ENCODE measurements at places on chromosomes 1 and 21.
A peak's percentile ranks its signal among the peaks of the same experiment; 100 is the strongest.

DNA sequence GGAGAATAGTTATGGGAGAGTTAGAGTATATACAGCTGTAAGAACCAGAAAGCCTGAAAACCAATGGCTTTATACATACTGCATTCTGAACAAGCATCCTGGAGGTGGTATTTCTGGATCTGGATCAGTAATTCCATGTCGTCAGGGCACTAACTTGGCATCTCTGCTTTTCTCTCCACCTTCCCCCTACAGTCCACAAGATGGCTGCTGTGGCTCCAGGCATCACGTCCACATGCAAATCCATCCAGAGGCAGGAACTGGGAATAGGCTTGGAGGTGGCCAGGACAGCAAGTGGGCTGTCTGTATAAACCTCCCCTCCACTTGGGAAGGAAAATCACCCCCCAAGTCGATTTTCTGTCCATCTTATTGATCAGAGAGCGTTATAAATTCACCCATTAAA, 86.2 kb upstream of the WDR26 start:
- DNase-seq = no peak

DNA sequence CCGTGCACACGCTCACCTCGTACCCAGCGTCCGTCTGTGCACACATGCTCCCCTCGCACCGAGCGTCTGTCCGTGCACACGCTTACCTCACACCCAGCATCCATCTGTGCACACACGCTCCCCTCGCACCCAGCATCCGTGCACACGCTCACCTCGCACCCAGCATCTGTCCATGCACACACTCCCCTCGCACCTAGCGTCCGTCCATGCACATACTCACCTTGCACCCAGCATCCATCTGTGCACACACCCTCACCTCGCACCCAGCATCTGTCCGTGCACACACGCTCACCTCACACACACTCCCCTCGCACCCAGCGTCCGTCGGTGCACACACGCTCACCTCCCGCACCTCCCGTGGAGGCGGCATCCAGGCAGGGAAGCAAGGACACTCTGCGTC, 24.4 kb upstream of the COL18A1 start:
- DNase-seq = no peak

- DNase-seq = no peak
Observed at GRCh38 chr1:54284781-54285529, 85.0 kb downstream of the MRPL37 start.

- no peak for DNase-seq
Observed at GRCh38 chr1:16068356-16069270, 4.8 kb downstream of the FAM131C start.

DNA sequence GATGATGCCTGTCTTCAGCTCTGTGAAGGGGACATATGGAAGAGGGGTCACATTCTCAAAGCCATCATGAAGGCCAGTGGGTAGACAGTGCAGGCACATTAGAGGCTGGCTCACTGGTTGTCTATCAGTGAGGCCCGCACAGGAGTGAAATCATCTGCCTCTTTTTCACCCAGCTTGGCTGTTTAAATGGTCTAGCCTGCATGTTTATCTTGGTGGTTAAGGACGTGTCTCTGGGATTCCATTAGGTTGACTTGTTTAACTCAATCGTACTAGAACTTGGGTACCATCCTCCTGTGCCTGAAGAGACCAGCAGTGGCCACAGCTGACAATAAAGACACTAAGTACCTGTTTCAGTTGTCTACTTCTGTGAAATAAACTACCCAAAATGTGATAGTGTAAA, 219.3 kb downstream of the PLPP3 start:
- no peak for DNase-seq

DNA sequence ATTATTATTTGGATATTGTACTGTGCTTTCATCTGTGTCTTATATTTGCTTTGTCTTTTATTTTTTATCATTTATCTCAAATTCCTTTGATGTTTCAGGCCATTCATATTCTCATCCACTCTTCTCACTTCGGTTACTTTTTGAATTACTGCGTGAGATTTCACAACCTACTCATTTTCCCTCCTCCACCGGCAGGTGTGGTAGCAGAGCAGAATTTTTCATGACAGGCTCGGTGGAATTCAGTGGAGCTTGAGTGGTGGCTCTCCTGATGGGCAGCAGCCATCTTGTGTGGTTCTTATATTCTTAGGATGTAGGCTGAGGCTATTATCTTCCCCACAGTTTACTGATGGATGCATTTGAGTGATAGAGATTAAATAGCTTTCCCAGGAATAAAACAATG, 92.3 kb upstream of the IVNS1ABP start:
- DNase-seq = no peak

GRCh38 chr21:26717146-26717739, 128.0 kb downstream of the ADAMTS1 start:
- peak; percentile 16 for DNase-seq

DNA sequence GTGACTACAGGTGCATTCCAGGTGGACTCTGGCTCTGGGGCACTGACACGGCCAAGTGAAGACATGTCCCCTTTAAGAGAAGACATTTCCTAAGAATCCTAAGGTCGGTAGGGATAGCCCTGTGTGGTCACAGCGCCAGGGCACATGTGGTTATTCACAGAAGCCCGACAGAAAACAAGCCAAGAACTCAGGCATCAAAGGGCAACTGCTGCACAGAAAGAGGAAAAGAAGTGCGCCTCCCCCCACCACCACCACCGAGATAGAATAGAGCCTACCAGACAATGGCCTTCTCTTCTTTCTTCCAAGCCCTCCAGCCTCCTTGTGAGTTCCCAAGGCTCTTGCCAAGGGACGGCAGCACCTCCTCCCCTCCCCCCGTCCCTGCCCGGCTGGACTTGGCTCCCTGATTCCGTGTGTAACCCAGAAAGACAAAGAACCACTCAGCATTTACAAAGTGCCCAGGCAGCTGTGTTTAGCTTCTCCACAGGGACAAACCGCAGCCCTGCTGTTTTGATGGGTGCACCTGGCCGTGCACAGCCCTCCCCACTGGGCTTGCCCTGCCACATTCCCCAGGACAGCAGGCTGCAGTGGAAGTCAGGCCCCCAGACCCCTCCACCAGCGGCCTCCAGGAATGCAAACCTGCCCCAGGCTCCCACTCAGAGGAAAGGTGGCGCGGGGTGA, 30.2 kb downstream of the TMPRSS2 start:
- DNase-seq = no peak

DNA sequence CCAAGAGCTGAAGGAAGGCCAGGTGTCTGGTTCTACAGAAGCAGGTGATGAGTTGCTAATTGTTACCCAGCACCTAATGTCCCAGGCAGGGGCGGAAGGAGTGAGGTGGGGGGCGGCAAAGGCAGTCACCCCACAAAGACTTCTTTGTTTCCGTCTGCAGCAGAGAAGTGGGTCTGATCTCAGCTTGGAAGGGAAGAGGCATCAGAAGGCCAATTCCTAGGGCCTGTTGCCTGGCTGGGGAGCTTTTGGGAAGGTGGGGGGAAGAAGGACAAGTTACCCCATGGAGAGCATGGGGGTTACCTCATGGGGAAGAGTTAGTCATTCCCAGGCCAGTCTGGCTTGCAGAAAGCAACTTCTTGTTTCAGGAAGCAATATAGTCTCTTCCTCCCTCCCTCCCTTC, 10.9 kb downstream of the IGSF21 start:
- no peak for DNase-seq

DNA sequence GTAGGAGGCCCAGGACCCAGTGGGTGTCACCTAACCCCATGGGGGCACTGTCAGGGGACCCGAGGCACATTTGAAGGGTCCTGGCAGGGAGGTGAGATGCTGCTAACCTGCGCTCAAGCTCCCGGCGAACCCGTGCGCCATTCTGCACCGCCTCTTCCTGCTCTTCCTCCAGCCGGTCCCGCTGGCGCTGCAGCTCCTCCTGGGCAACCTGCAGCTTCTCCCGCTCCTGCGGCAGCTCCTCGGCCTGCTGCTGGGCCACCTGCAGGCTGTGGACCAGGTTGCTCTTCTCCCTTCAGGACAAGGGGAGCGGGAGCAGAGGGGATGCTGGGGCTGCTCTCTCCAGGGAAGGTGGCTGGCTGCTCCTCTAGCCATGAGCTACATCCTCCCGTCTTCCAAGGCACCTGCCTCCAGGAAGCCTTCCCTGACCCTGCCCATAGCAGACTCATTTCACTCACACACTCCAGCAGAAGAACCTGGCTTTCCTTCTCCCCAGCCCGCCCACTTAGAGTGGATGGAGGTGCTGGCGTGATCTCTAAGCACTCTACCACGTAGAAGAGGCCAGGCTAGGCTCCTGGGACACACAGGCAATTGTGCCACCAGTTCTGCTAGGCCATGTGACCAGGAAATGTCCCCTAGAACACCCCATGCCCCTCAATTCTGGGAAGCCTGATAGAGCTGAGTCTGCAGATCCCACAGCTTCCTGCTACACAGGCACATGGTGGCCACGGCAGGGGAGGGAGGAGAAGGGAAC, 15.2 kb upstream of the NBPF1 start:
- no peak for DNase-seq

GRCh38 chr1:4461726-4462290, 192.6 kb upstream of the AJAP1 start:
- no peak for DNase-seq

DNA sequence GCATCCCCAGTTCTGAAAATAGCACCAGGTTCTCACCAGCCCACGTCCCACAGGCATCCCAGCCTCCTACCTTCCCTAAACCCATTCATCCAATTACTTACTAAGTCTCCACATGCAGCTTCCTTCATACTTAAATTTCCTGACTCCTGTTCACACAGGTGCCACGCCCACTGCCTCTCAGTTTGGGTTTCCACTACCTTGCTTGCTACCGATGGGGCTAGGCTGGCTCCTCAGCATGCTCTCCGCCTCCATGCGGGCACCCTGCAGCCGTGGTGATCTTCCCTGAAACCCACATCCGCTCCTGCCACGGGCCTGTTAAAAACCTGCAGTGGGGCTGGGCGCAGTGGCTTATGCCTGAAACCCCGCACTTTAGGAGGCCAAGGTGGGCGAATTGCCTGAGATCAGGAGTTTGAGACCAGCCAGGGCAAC, 70.4 kb upstream of the ANGPTL1 start:
- DNase-seq = no peak

GRCh38 chr1:230057681-230058565, 9.1 kb upstream of the GALNT2 start:
- no peak for DNase-seq

DNA sequence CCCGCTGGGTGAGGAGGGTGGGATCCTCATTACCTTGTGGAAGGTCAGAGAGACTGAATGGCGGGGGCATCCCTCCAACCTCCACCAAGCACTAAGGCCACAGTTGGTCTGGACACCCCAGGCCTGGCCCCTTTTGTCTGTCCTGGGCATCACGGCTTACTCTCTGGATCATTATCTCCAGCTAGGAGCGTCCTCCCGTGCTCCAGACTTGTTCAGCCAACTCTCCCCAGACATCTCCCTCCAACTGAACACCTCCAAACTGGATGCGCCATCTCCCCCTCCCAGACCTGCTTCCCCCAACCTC, 7.3 kb upstream of the GJB5 start:
- no peak for DNase-seq

GRCh38 chr1:44783697-44784093, 4.3 kb downstream of the BEST4 start:
- no peak for DNase-seq

- no peak for DNase-seq
Observed at GRCh38 chr1:24256687-24257086, 62.5 kb upstream of the GRHL3 start.

- DNase-seq = no peak
Observed at GRCh38 chr1:77401384-77401783, 119.6 kb downstream of the AK5 start.

- no peak for DNase-seq
Observed at GRCh38 chr1:93723110-93723509, 41.5 kb upstream of the BCAR3 start.

- no peak for DNase-seq
Observed at GRCh38 chr1:31750858-31751510, 13.2 kb downstream of the ADGRB2 start.

DNA sequence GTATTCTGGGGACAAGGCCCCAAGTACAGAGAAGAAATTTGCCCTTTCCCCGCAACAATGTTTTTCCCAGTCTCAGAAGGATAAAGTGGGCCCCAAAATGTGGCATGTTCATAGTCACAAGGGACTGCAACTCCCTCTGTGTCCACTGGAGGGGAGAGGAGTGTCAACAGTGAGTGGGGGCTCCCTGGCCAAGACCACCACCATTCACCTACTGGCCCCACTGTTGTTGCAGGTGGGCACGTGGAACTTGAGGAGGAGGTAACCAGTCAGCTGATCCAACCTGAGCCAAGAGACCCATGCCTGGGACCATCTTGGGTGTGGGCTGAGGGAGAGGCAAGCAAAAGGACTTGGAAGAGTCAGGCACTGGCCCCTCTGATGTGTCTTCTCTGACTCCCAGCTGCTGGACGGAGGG, 777 bp downstream of the NUDT17 start:
- DNase-seq = peak; percentile 68

GRCh38 chr1:87560601-87561360, 232.1 kb downstream of the LMO4 start:
- DNase-seq = no peak

DNA sequence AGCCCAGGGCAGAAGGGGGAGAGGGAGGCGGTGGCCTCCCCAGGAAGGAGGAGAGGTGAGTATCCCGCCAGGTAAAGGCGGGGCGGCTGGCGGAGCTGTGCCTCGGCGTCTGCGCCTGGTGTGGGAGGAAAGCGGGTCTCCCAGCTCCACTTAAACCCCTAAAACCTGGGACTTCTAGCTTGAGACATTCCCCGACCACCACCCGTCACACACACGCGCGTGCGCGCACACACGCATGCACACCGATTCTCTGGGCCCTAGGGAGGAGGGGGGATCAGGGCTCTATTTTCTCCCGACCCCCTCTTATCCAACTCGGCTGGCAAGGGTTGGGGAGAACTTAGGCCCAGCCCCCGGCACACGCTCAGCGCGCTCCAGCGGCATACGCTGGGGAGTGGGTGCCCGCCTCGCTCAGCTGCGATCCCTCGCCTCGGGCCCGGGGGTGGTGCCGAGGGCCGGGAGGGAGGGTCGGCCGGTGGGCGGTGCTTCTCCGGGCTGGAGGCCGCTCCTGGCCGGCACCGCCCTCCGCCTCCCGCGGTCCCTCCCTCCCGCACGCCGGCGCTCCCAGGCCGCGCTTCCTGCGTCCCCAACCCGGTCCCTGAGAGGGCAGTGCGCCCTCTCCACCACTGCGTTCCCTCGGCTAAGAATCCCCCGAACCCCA, at the start of gene TMEM51:
TSS of gene TMEM51 (plus strand) at position 564 of the 658 bp plus-strand sequence. CDS start 61,341 bp downstream, outside the sequence.
- no peak for DNase-seq

GRCh38 chr1:184915463-184916090, 58.7 kb downstream of the NIBAN1 start:
- DNase-seq = no peak

- DNase-seq = no peak
Observed at GRCh38 chr21:32958288-32959002, 67.3 kb upstream of the OLIG2 start.

- DNase-seq = no peak
Observed at GRCh38 chr21:46357684-46358425, 33.9 kb downstream of the PCNT start.

- peak; percentile 53 for DNase-seq
Observed at GRCh38 chr1:234675572-234675971, 65.6 kb upstream of the IRF2BP2 start.

DNA sequence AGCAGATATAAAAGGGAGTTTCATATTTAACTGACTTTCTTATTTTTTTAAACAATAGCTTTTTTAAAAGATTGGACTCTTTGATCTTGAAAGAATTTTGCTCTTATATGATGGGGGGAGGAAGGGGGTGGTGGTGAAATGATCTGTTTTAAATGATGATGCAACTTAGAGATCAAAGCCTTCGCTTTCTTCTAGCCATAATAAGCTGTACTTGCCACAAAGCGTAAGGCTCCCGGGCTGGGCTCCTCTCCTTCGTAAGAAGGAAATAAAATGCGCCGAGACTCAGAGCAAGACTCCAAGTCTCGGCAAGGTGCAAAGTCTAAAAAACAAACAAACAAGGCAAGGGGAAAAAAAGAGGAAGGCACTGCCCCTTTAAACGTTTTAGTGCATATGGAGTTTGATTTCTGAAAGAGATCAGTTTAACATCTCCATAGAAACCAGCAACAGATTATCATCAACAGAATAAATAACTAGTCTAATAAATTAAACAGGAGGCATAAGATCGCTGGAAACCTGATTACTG, 3.3 kb downstream of the CASZ1 start:
- DNase-seq = no peak
